DMS79 treated with DMSO at 0.1 percent for 48 hours (cell line): ENCODE measurements at places on chromosomes 3 and 15.

DNA sequence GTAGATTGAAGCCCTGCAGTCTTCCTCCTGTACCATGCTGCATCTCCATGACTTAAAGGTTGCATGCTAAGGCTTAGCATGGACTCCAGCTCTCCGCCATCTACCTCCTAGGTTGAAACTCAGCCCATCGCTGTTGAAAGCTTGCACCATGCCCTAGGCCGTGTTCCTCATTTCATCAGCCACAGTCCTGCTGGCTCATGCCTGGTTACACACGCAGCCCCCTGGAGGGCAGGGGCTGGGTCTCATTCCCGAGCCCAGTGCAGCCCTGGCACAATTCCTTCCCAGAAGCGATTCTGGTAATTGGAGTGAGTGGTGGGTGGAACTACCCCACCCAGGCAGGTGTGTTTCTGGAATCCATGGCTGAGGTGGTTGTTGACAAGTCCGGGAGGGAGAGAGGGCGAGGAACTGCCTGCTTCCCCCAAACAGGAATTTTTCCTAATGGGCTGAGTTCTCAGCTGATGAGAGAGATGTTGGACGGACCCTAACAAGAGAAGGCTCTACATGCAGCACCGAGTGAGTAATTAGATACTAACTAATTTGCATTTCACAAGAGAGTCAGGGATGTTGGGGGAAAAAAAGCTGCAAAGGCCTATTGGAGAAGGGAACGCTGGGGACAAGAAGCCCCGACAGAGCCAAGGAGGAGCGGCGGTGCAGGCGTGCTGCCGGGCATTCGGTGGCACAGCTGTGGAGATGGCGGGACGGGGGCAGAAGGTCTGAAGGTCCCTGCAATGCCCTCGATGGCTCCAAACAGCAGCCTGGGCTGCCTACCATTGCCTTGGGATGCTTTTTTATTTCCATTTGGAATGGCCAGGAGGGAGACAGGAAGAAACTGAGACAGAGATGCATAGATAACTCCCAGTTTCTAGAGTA lies 92.3 kb upstream of the TLE3 start:
- DNase-seq, result no peak

GRCh38 chr3:8887435-8888300 lies 75.6 kb downstream of the RAD18 start:
- no peak for DNase-seq

DNA sequence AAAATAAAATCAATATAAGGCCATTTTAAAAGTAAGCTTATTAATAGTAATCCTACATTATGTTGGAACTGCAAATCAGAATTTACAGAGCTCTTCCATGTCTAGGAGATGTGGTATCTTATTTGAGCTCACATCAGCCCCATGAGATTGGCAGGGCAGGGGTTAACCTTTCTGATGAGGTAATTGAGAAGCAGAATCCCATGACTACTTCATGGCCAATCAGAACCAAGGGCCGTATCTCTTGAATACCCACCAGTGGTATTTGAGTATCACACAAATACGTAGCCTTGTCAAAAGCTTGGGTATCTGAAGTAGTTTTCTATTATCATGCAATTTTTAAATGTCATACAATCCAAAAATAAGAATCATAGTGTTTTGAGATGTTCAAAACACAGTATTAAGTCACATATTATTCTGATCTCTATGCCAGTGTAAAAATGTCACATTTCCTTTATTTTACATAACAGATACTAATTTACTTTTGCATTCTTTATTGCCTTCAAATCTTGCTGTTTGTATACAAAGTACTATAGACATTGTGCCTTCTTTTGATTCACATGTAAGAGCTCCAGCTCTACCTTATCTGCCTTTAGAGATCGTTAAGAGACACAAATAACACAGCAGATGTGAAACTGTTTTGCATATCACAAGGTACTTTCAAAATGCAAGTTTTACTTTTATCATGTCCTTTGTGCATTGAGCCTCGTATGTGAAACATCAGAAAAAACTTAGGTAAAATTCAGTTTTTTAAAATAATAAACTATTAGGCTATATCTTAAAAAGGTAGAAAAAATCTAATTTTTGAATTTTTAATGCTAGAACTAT lies 251.7 kb upstream of the GOLGA6L4 start:
- no peak for DNase-seq

GRCh38 chr15:80343554-80343992 lies 60.6 kb upstream of the ARNT2 start:
- no peak for DNase-seq

GRCh38 chr3:23785097-23785645 lies 20.6 kb upstream of the UBE2E1 start:
- no peak for DNase-seq

DNA sequence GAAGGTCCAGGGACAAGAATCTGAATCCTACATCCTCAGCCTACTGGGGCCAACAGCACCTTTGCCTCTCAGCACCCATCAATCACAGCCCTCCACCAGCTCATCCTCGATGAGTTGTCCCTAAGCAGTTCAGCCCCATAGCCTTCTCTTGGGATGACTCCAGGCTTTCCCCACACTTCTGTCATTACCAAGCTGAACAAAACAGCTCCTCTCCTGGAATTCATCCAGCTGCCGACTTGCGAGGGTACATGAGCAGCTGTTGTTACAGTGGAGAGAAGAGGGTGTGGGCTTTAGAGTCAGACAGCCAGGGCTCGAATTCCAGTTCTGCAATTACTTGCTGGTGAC lies 69.0 kb upstream of the THBS1 start:
- no peak for DNase-seq

GRCh38 chr15:97691078-97691477 lies 269.4 kb upstream of the ARRDC4 start:
- DNase-seq, result no peak

GRCh38 chr3:174270841-174271240 lies 588.3 kb upstream of the NAALADL2 start:
- no peak for DNase-seq

GRCh38 chr3:43866529-43867353 lies 176.0 kb downstream of the ABHD5 start:
- no peak for DNase-seq

GRCh38 chr15:45612790-45613415 lies 21.9 kb upstream of the SQOR start:
- DNase-seq, result no peak

DNA sequence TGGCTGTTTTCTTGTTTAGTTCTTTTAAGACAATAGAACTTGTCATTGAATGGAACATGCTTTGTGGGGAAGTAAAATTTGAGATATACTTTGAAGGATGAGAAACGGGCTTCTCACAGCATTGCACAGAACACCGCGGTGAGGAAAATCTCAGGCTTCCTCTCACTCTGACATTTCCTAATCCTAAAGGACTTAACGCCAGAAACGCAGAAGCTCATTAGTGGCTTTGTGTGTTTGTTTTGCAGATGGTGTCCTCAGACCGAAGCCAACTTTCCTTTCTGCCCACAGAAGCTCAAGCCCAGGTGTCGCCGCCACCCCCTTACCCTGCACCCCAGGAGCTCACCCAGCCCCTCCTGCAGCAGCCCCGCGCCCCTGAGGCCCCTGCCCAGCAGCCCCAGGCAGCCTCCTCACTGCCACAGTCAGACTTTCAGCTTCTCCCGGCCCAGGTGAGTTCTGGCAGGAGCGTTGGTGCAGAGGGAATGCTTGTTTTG lies 78.9 kb upstream of the BLM start:
- no peak for DNase-seq

DNA sequence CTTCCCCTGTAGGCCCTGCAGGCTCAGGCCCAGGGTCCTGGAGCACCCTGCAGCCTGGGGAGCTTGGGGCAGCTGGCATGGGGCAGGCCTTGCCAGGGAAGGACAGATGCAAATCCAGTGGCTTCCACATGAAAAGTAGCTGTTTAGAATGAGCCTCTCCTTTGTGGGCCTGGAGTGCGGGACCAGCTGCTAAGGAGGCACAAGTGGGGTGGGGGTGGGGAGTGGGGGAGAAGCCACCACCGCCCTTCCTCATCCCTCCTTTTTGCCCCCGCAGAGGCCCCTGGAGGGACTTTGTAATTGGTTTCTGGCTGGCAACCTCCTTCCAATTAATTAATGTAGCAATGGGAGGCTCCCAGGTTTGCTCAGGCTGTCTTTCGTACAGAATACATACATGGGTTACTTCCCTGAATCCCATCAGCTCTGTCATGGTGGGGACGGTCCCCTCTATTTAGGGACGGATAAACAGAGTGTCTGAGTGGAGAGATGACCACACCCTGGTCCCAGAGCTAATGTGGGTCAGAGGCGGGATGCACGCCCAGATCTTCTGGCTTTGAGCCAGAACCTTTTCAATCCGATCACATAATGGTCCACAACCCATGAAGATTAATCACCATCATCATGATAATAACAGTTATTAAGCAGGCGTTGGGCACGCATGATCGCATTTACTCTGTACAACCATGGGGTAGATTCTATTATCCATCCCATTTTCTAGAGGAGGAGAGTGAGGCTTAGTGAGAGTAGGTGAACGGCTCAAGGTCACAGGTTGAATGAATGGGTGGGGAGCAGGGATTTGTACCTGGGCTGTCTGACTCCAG lies 6.2 kb downstream of the CORO2B start:
- DNase-seq, result no peak

GRCh38 chr3:175585898-175586297 lies 726.8 kb downstream of the NAALADL2 start:
- DNase-seq, result no peak

DNA sequence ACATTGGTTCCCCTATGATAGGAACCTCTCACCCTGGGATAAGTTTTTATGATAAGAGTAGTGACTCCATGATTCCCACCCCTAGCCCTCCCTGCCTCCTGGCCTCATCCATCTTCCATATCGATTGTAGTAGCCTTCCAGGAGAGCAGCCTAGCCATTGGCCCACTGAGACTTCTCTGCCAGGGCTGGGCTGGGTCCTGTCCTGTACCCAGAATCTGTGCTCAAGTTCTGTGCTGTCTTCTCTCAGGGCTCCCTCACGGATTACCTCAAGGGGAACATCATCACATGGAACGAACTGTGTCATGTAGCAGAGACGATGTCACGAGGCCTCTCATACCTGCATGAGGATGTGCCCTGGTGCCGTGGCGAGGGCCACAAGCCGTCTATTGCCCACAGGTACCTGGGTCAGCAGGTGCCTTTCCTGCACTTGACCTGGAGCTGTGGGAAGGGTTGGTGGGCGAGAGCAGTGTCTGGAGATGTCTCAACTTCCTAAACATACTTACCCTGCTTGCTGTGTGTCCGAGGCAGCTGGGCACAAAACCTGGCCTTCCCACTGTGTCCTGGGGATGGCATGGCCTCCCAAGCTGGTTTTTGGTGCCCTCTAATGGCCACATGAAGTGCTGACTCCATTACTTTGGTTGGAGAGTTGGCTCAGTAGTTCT lies 16.6 kb upstream of the EXOG start:
- DNase-seq, result peak; percentile 1

DNA sequence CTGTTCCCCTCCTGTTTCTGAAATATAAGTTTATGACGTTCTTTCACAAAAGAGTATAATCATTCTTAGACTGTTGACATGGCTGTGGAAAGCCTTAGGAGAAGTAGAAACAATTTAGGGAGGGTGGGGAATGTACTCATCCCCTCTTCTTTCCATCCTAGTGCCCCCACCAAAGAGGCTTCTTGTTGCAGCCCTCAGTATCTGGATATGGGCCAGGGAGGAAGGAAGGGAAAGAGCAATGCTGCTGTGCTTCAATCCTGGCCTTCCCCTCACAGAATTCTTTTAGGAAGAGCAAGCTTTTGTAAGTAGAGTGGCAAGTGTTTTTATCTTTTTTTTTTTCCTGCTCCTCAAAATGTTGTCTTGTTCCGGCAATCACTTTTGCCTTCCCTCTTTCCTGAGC lies 1.7 kb downstream of the INAFM2 start:
- no peak for DNase-seq

DNA sequence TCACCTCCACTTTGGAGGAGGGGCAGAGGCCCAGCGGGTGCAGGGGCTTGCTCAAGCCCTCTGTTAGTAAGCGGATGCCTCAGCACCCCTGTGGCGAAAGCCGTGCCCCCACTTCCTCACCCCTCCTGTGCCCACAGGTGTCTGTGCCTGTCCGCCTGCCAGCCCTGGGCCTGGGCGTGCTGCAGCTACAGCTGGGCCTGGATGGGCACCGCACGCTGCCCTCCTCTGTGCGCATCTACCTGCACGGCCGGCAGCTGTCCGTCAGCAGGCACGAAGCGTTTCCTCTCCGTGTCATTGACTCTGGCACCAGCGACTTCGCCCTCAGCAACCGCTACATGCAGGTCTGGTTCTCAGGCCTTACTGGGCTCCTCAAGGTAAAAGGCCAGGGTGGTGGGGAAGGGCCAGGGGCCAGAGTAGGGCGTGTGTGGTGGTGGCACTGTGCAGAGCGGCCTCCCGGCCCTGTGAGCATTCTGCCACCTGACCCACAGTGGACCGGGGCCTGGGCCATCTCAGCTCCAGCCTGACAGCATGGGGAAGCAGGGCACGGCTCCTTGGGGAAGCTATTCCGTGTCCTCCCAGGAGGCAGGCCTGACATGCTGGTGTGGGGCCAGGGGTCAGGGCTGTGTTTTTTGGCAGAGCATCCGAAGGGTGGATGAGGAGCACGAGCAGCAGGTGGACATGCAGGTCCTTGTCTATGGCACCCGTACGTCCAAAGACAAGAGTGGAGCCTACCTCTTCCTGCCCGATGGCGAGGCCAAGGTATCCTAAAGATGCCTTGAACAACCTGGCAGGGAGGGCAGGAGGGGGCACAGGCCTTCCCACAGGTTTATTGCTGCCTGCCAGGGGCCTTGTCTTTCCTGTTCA lies 9.0 kb downstream of the MAN2A2 start:
- no peak for DNase-seq

GRCh38 chr3:133930341-133930933 lies 34.8 kb upstream of the RAB6B start:
- peak; percentile 65 for DNase-seq

DNA sequence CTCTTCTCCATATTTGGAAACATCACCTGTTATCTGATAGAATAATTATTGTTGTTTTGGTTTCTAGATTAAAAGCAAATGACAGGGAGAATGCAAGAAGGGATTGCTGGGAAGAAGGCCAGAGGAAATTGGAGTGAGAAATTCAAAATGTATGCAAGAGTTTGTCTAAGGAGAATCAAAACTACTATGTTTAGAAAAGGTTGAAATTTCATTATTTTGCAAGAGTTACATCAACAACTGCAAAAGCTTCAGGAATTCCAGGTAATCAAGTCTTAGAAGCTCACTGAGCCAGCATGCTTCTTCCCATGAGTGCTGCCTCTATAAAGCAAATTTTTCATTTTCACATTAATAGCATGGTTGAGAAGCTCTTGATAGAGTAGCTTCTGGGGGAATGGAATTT lies 177.2 kb upstream of the GBE1 start:
- DNase-seq, result no peak

GRCh38 chr3:147304756-147305155 lies 101.6 kb downstream of the ZIC4 start:
- DNase-seq, result no peak

DNA sequence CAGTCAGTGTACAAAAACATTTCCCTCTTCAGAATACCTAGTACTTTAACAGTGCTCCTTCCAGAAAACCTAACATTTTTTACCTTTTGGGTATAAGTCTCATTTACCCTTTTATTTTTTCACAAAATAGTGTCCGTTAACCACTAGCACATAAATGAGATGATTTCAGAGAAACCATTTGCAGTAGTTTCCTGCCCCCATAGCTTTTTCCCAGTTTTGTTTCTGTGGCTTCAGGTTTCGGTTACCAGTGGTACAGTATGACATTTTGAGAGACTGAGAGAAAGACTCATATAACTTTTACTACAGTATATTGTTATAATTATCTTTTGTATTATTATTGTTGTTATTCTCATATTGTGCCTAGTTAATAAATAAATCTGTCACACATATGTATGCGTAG lies 6.2 kb upstream of the RBMS3 start:
- DNase-seq, result no peak

GRCh38 chr15:71183063-71183462 lies 67.8 kb downstream of the THSD4 start:
- no peak for DNase-seq

GRCh38 chr3:159922193-159922840 lies 66.3 kb upstream of the IL12A start:
- no peak for DNase-seq
